ENCODE measurements at places on chromosomes 2 and 18.
A peak's percentile ranks its signal among the peaks of the same experiment; 100 is the strongest.

DNA sequence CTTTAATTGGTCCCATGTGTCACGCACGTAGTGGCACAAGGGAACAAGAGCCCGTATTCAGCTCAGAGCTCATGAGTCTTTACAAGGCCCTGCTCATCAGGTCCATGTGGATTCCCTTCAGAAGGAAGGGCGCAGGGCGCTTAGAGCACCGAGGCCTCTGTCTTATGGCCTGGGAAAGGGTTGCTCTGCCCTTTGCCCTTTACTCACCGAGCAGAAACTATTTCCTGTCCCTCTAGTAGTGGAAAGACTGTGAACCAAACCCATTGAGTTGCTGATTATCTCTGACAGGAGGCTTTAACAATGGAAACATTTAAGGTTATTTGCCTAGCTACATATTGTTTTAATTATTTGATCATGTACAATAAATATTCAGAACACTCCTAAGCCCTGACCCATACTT, 102.0 kb upstream of the ACAA2 start:
- no peak for DNase-seq

DNA sequence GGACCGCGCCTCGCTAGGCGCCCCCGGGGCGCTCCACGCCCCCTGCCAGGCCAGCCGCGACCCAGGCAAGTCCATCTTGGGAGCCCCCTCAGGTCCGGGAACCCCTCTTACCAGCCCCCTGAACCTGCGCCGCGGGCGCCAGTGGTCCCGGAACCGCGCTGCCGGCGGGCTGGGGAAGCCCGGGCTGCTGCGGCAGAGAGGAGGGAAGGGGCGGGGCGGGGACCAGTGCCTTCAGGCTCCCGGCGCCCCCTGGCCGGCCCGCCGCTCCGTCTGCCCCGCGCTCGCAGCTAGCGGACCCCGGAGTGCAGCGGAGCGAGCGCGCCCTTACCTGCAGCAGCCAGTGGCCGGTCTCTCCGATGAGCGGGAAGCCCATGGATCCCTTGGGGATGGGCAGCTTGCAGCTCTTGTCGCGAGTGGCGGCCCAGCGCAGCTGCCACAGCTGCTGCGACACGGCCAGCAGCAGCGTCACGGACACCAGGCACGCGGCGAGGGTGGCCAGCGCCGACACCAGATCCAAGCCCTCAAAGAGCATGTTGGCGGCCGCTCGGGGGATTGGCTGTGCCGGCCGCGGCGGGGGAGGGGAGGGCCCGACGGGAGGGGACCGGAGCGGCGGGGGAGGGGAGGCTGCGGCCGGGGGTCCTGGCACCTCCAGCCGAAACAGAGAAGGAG, at the start of gene CYP26B1:
Gene CYP26B1, minus strand, starts transcription at position 560 of the 669 bp plus-strand sequence. Its CDS starts 28 bp downstream, at position 532.
- no peak for DNase-seq

GRCh38 chr2:112095681-112096080, 40.6 kb downstream of the TMEM87B start:
- no peak for DNase-seq

- DNase-seq: no peak
Observed at GRCh38 chr18:3456686-3457069, 6.7 kb downstream of the TGIF1 start.

GRCh38 chr18:55869556-55870501, 281.8 kb upstream of the TCF4 start:
- DNase-seq: no peak

DNA sequence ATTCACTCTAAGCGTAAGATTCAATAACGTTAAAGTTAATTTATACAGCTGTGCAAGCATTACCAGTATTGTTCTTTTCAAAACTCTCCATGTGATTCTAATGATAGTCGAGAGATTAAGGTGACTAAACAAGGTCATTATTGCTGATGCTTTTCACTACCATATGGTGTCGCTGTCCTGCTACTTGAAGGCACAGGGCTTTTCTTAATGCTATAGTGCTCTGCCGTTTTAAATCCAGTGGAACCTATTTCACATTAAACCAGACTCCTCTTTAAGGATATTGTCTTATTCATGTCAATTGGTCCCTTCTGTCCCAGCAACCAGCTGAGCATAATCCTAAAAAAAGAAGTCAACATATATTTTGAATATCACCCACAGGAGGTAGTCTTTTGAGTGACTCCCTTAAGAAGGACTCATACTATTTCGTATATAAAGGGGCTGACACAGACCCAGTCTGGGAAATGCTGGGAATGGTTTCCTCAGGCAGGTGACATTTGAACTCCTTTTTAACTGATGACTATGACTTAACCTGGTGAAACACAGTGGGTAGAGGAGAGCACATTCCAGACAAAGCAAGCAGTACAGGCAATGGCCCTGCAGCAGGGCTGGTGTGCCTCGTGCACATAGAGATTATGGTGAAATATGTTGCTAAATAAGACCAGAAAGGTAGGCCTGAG, 53.9 kb upstream of the CYTIP start:
- DNase-seq: no peak

GRCh38 chr18:9916077-9916639, 2.3 kb downstream of the VAPA start:
- no peak for DNase-seq

DNA sequence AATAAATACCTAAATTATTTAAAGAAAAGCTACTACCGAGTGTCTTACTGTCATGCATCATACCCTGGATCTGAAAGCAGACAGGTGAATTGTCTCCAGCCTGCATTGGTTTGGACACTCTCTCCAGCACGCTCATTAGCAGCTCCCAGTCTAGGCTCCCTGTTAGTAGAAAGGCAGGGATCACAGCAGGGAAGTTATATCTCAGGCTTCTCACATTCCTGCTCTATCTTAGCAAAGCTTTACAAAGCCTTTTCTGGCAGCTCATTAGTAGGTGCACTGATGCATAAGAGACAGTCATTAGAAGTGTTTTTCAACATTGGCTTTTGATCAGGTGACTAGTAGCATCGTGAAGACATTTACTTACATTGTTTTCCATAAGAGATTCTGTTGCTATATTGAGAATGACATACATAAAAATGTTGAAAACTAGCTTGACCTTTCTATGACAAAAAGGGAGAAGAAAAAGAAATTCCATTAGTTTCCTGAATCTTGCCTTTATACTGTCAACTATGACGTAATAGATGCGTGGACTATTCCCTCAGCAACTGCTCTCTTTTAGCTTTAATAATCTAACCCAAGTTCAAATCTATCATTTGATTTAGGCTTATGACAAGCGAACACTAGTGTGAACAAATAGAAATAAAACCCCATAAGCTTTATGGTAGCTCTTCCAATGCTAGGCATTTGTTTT, 408.7 kb upstream of the KCNH7 start:
- no peak for DNase-seq

- no peak for DNase-seq
Observed at GRCh38 chr18:21742315-21742687, 1.7 kb downstream of the MIB1 start.

DNA sequence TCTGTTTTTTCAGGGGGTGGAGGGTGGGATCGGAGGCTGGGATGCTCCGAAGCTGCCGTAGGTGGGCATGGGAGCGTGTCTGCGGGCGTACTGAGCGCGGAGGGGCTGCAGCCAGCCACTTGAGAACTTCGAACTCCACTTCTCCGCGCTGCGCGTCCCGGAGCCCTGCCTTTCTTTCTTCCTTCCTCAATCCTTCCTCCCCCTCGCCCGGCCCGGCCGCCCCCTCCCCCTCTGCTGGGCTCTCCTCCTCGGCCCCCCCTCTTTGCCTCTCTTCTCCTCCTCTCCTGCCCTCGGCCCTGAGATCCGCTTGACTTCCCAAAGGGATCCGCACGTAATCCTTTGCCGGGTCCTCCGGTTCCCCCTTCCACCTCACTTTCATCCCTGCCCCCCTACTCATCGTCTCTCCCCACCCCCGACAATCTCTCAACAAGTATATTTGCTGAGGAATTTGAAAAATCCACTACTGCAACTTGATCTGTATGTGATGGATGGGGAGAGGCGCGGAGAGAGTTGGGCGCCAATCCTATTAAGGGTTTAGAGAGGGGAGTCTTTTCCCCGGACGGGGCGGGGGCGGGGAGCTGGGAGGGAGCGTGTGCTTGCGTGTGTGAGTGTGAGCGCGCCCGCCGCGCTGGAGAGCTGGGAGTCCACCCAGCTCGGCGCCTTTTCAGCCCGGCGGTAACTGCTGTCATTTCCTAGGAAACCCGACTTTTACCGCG, 1.1 kb downstream of the GLI2 start:
- no peak for DNase-seq

GRCh38 chr2:1224901-1225300, 188.4 kb upstream of the TPO start:
- DNase-seq: no peak

- DNase-seq: no peak
Observed at GRCh38 chr18:73780218-73780617, 367.4 kb downstream of the FBXO15 start.

- DNase-seq: no peak
Observed at GRCh38 chr2:196113061-196113974, 44.7 kb upstream of the DNAH7 start.

- no peak for DNase-seq
Observed at GRCh38 chr2:191905336-191905735, 58.4 kb upstream of the CAVIN2 start.

- peak; percentile 58 for DNase-seq
Observed at GRCh38 chr18:48949050-48949605, 1.6 kb downstream of the SMAD7 start.

DNA sequence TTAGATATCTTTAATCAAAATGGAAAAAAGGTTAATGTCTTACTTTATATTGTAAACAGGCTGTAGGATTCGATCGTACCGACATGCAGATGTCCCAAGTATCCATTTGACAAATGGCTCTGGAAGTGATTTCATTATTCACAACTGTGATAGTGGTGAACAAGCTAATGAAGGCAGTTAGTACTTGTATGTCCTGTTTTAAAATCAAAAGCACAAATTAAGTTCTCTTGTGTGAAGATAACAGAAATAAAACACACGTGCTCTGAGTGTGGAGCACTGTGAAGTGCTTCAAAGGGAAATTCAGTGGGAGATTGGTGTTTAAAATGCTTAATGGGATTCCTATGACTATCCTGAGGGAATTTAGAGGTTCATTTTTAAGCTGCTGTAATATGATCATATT, 8.6 kb upstream of the LRP1B start:
- no peak for DNase-seq

DNA sequence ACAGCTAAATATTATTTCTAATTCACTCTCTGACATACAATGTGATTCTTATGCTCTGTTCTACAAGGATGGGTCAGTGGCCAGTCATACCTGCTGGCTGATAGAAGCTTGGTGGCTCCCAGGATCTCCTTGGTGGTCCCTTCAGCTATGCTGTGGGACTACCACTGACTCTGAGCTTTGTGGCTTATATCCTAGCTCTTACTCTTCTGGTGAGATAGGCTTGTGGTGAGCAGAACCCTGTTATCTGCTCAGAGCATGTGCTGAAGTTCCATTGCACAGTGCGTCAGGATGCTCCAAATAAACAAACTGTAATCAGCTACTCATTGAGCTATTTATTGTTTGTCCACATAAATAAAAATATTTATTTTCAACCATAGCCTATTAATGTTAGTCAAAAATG, 51.7 kb downstream of the MFSD6 start:
- no peak for DNase-seq

DNA sequence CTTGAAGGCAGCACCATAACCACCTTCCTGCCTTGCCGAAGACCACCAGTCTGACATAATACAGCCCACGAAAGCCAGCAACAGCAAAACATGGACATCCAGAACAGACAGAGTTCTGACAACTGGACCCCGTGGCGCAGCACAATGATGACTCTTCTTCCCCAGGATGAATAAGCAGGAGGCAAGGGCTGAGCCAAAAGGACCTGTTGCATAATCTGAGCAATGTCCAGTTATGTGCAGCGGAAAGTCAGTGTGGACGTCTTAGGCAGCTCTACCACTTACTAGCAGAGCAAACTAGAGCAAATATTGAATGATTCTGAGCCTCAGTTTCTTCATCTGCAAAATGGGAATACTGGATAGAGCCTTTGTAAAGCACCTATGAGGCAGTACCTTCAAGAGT, 225.1 kb downstream of the ZBTB7C start:
- no peak for DNase-seq

DNA sequence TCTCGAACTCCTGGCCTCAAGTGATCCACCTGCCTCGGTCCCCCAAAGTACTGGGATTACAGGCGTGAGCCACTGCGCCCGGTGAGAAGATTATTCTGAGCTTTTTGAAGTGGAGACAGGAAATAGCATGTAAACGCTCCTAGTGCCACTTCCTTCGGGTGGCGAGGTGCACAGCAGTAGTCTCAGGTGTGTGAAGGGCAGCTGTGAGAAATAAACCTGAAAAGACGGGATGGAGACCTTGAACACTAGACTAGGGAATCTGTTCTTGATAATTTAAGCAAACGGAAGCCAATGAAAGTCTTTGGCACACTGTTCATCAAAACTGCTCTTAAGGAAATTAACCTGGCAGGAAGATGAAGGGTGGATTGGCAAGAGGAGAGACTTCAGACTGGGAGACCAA, 439 bp upstream of the PLEKHH2 start:
- peak; percentile 6 for DNase-seq

DNA sequence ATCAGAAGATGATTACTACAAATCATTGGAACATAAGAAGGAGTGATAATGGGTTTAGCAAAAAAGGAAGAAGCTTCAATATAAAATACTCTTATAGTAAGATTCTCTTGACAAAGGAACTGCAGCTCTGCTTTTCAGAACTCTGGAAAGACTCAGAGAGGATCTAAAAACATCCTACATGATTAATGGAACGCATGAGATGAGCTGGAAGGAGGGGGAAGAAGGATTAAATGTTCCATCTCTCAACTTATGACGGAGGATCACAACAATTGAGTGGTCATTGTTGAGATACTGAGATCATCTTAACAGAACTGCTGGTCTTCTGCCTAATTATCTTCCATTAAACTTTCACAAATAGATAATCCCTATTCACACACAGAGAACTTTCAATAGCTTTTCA, 267.5 kb upstream of the SLC8A1 start:
- DNase-seq: no peak

GRCh38 chr2:23475473-23475872, 90.5 kb downstream of the KLHL29 start:
- DNase-seq: no peak

DNA sequence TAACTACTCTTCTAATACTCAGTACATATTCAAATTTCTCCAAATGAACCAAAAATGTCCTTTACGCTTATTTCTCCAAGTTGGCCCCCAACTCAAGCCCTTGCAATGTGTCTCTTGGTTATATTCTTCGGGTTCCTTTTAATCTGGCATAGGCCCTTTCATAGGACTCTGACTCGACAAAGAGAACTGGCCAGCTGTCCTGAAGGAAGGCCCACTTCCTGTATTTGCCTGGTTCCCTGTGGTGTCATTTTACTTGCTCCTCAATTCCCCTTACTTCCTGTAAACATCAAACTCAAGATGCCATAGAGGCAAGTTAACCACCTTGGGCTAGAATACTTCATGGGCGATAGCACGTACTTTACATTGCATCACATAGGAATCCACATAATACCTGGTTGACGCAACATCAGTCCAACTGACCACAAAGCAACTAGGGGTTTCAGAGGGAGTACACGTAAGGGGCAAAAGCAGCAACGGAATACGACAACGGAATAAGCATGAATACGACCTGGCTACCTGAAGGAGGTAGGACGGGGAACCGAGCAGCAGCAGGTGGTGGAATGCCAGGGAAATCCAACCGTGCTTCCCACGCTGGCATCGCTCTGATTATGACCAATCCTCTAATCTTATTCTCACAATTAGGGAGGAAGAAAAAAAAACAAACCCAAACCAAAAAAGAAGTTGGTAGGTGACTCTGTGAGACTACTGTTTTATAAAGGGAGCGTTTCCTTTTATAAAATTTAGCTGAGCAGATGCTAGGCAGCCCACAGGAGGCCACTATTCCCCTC, 823 bp upstream of the GORASP2 start:
- DNase-seq: no peak

Measured in activated effector memory CD4-positive, alpha-beta T cell treated with Interleukin-2 at 50 U/mL for 16 hours (primary cell).